ENCODE measurements at places on chromosomes 6 and 20. TPM values are rescaled to one million over a fixed set of nuclear protein-coding genes. Genes with fewer than 3 reads are reported as not detected.
A peak's percentile ranks its signal among the peaks of the same experiment; 100 is the strongest.

- no peak overlapping the region for H3K27ac ChIP-seq
- no peaks in the 10 kb centered on the region for H3K27me3 ChIP-seq
- no peaks in the 10 kb centered on the region for H3K36me3 ChIP-seq
- no peak overlapping the region for H3K4me3 ChIP-seq
- peak; percentile 36 for DNase-seq
Observed at GRCh38 chr20:62409931-62410745, 3.1 kb upstream of the CABLES2 start.

DNA sequence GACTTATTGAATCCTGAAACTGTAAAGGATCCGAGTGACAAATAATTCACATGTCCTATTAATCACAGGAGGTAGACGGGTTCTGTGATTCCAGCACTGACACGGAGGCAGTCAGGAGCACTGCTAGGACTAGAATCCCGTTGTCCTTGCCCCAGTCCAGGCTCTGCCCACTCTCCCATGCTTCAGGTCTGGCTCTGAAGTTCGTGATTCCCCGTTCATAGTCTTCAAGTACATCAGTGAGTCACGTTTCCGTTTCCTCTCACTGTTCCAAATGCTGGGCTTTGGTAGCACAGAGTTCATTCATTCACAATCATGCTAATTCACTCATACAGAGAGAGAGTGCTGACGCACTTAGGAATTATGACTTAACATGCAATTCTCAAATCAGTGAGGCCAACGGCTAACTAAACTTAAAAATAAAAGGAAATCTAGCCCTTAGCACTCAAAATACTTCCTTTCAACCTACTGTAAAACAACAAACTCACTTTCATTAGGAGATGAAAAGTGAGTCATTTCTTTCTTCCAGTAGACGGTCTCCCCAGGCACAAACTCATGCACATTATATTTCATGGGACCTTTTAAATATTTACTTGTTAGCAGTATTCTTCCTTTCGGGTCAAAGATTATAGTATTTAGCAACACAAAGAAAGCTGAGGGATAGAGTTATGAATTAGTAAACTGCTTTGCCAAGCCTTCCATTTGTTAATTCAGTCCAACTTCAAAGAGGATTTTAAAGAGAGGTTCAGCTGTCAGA lies 94.0 kb upstream of the NHSL1 start:
- peak; percentile 96 for DNase-seq
- H3K27ac ChIP-seq = peak overlapping the region; percentile 91
- H3K4me1 ChIP-seq = peaks cover 43% of the 10 kb centered on the region
- H3K4me3 ChIP-seq = peak overlapping the region; percentile 67
- H3K36me3 ChIP-seq = peaks cover 13% of the 10 kb centered on the region

- no peaks in the 10 kb centered on the region for H3K36me3 ChIP-seq
- H3K4me1 ChIP-seq = no peaks in the 10 kb centered on the region
- H3K4me3 ChIP-seq = no peak overlapping the region
- H3K27me3 ChIP-seq = peaks cover 65% of the 10 kb centered on the region
- H3K27ac ChIP-seq = no peak overlapping the region
- DNase-seq = no peak
Observed at GRCh38 chr6:62492192-62492822, 206.3 kb upstream of the KHDRBS2 start.

- DNase-seq = peak; percentile 54
- no peaks in the 10 kb centered on the region for H3K27me3 ChIP-seq
- no peak overlapping the region for H3K27ac ChIP-seq
- H3K4me3 ChIP-seq = no peak overlapping the region
- peaks cover 41% of the 10 kb centered on the region for H3K4me1 ChIP-seq
Observed at GRCh38 chr20:38113401-38114325, 51.4 kb downstream of the TGM2 start.

Gene LKAAEAR1
- total RNA-seq = not detected

Gene SMIM13
- total RNA-seq = 28.1 TPM

Gene SRSF6
- 193 TPM for total RNA-seq

Measured in MCF 10A (cell line).